ENCODE measurements at places on chromosomes 4 and X.

DNA sequence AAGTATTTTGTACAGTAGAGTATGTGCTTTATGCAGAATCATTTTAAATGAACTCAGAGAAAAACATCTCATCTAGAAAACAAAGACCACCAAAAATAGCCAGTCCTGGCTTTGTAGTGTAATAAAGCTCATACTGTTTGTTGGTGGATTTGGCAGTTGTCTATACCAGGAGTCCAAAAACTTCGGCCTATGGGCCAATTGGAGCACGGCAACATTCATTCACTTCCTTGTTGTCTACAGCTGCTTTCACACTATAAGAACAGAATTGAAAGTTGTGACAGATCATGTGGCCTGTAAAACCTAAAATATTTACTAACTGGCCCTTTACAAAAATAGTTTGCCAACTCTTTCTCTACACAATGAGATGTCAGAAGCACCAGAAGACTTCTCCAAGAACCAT is 5.3 kb downstream of the FBXW7 start:
- DNase-seq: no peak

- DNase-seq: no peak
These were observed 210.8 kb downstream of the SPOCK3 start for GRCh38 chr4:167023364-167023925.

DNA sequence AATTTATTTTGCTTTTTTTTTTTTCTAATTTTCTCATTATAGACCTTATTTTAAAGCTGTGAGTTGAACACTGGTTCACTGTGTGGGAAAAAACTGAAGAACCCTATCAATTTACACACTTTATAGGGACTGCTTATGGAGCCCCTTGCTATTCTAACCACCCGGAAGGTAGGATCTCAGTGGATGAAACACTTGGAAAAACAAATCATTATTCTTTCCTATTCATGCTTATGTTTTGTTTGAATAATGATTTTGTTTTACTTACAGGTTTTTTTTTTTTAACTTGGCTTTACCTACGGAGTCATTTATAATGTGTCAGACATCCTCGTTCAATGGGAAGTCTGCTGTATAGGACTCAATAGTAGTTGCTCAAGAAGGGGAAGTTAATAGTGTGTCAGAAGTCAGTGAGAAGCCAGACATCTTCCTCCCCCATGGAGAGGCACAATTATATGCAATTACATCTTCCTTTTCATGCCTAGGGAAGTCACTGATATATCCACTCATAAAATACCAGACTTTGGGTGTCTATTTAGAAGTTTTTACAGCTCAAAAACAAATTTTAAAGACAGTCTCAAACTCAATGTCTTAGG is 113.2 kb downstream of the ARSF start:
- DNase-seq: no peak

- DNase-seq: no peak
These were observed 28.8 kb downstream of the DTHD1 start for GRCh38 chr4:36310216-36310615.

- no peak for DNase-seq
These were observed 6.2 kb upstream of the GSPT2 start for GRCh38 chrX:51737091-51737490.

- DNase-seq: no peak
These were observed 11.3 kb upstream of the ARAP2 start for GRCh38 chr4:36255577-36255976.
